ENCODE measurements at places on chromosomes 16 and 17.

GRCh38 chr17:72613806-72614292 lies 478.6 kb downstream of the SLC39A11 start:
- no peak for DNase-seq

- DNase-seq: no peak
These were observed 259.7 kb downstream of the SEC14L1 start for GRCh38 chr17:77400445-77400870.

DNA sequence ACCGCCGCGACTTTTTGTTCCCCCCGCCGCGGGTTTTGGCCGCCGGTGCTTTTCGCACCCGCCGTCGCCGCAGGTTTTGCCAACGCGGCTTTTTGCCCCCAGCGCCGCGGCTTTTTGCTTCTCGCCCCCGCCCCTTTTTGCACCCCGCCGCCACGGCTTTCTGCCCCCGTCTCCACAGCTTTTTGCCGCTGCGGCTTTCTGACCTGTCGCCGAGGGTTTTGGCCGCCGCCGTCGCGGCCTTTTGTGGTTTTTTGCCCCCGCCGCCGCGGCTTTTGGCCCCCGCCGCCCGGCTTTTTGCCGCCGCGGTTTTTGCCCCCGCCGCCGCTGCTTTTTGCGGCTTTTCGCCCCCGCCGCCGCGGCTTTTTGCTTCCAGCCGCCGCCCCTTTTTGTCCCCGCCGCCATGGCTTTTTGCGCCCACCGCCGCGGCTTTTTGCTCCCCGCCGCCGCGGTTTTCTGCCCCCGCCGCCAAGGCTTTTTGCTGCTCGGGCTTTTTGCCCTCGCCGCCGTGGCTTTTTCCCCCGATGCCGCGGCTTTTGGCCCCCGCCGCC lies 151.1 kb downstream of the KCNJ18 start:
- DNase-seq: no peak

GRCh38 chr16:9033125-9033830 lies 58.2 kb upstream of the HAPSTR1 start:
- no peak for DNase-seq

DNA sequence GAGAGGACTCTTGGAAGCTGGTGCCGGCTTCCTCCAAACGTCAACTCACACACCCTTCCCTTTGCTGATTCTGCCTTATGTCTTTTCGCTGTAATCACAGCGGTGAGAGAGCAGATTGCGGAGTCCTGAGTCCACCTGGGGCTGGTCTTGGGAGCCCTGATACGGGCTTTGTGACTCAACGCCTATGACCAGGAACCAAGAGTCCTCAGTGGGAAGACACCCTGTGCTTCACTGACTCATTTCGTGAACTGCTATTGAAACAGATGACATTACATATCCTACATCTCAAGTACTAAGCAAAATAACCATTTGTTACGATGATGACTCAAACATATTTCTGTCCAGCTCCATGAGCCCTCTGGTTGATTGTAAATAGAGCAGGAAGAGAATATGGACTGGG lies 90.7 kb upstream of the CREBBP start:
- DNase-seq: no peak

GRCh38 chr16:72210555-72210954 lies 38.6 kb upstream of the PMFBP1 start:
- no peak for DNase-seq

- no peak for DNase-seq
These were observed 112.1 kb downstream of the C16orf78 start for GRCh38 chr16:49485663-49486062.

- DNase-seq: no peak
These were observed 112.1 kb downstream of the UTP18 start for GRCh38 chr17:51372345-51373004.

DNA sequence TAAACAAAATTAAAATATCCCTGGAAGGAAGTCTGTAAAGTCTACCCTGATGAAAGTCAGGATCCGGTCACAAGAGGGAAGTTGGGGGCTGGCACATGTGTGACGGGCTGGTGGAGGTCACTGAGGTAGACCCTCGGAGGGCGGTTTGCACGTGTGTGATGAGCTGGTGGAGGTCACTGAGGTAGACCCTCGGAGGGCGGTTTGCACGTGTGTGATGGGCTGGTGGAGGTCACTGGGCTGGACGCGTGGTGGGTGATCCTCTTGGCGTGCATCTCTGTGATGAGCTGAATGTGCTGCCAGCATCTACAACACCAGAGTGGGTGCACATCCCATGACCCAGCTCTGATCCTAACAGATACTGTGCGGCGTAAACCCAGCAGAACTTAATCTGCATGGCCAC lies 43.7 kb upstream of the METRNL start:
- no peak for DNase-seq

DNA sequence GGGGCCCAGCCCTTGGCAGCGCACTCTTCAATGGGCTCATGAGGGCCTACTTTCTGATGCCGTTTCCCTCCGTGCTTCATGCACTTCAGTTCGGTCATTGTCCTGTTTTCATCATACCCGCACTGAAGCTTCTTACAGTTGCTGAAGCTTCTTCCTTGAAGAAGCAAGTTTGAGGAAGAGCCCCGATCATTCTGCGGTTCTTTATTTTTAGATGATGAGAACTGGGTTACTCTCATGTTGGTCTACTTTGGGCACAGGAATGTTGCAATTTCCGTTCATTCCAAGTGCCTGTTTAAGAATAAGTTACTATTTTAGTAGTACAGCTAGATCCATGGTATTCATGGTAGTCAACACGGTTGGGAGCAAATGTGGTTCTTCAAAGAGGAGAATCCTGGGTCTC lies 587.7 kb upstream of the HSBP1 start:
- DNase-seq: no peak

- no peak for DNase-seq
These were observed 617 bp upstream of the SCRN2 start for GRCh38 chr17:47841488-47842291.

- DNase-seq: peak; percentile 94
These were observed at the start of gene MYO18A for GRCh38 chr17:29180034-29180787. Gene MYO18A, minus strand, starts transcription at chr17:29180398. Its CDS starts 13,458 bp downstream, at chr17:29166940.

GRCh38 chr16:49194537-49195236 lies 87.0 kb downstream of the CBLN1 start:
- no peak for DNase-seq

DNA sequence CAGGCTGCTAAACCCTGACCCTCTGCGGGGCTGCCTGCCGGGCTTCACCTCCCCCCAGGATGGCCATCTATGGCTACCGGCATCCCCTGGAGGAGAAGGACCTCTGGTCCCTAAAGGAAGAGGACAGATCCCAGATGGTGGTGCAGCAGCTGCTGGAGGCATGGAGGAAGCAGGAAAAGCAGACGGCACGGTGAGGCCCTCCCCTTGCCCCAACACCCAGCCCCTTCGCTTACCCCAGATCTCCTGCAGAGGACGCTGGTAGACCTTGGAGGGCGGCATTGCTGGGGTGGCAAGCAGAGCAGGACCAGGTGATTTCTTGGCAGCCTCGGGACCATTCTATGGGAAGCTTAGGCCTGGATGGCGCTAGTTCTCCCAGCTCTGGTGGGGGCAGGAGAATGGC lies 24.5 kb downstream of the ABCC3 start:
- DNase-seq: no peak

DNA sequence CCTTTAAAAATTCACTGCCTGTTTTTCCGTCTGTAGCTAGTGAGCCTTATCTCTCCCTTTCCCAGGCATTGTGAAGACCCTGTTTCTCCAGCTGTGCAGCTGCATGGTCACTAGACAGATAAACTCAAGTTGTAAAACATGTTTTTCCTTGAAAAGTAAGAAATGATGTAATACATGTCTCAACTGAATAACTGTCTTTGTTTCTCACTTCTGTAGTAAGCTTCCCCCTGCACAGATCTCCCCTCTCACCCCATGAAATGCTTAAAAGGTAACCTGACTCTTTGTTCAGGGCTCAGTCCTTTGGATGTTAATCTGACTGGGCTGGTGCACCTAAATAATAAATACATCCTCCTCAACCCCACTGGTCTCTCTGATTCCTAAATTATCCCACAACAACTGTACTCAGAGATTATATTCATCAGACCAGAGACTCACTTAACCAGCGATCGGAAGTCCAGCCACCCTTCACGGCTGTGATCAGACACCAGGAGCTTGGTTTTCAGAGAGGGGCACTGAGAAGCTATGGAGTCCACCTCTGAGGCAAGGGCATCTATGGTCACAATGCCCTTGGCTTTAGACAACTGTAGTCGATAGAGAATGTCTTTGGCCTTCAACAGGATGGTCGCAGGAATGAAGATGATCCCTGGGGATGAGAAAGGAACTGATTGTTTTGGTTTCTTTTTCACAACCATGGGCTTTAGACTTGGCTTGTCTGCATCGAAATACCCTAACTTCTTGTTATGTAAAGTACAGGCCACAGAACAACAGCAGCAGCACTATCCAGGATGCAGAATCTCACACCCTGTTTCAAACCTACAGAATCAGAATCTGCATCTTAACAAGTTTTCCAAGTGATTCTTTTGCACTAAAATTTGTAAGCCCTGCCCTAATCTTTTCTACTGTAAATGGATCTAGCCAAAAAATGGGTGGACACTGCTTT lies 15.4 kb downstream of the ACSM1 start:
- no peak for DNase-seq

DNA sequence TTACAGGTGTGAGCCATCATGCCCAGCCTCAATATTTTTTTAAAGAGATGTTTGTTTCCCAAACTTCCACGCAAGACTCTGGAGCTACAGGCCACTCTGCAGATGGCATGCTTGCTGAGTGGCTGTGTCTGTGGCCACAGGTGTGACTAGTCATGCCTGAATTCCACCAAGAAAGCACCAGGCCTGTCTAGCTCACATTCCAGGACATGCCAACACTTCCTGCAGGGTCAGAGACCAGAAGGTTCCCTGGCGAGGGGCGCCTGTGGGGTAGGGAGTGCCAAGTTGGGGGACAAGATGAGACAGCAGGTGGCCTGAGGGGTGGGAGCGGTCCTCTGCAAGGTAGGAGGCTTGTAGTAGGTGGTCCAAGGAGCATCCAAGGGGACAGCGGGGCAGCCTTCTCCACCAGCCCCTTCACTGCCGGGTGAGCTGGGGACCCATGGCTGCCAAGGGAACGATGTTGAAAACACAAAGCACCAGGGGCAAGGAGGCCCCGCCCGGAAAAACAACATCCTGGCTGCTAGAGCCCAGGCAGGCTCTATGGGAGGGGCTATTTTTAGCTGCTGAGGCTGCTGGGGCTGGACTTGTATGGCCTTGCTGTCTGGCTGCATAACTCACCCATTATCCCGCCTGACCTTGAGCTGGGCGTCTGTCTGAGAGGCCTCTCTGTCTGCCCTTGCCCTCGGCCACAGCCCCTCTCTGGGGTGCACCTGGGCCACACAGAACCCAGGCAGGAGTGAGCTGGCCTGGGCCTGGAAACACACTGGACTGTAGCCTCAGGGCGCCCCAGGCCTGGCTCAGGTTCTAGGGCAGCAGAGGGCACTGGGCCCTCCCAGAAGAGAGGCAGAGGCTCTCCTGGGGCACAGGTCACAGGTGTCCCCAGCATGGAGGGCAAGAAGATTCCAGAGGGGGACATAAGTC lies 5.7 kb downstream of the TRIM47 start:
- peak; percentile 95 for DNase-seq

DNA sequence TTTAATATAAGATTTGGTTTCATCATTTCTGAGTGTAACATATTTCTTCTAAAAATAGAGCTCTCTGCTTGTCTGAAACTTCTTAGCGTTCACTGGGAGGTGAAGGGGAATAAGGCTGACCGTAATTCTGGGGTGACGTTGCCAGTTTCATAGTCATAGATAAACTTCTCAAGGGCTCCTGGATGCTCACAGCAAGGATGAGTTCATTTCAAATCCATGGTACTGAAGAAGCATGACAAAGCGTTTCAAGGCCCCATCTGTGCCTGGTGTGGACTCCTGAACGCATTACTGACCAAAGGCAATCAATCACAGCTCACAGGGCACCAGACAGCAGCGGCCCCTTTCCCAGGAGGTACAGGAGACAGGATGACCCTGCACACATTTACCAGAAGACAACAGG lies 12.0 kb upstream of the EVPL start:
- no peak for DNase-seq

DNA sequence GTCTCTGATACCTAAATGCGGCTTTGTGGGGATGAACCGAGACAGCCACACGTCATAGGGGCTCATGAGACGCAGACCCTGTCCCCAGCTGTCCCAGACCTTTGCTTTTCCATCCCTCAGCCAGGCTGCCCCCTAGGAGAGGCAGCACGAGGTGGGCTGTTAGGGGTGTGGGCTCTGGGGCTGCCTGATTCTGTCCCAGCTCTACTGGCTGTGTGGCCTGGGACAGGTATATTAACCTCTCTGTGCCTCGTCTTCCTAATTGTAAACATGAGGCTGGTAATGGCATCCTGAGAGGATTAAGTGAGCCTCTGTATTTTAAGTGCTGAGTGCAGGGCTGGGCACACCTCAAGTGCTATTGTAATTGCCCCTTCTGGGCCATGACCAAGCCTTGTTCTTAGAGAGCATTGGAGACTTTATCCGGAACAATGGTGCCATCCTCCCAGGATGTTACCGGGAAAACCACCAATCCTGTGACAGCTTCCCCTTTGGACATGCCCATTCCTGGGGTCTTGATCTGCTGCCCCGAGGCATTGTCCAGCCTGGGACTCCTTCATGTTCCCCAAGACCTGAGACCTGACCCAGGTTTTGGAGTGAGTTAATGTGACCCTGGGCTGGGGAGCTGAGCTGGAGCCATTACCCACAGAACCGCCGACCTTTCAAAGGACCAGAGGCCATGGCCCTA lies 5.1 kb downstream of the ADGRG1 start:
- no peak for DNase-seq

DNA sequence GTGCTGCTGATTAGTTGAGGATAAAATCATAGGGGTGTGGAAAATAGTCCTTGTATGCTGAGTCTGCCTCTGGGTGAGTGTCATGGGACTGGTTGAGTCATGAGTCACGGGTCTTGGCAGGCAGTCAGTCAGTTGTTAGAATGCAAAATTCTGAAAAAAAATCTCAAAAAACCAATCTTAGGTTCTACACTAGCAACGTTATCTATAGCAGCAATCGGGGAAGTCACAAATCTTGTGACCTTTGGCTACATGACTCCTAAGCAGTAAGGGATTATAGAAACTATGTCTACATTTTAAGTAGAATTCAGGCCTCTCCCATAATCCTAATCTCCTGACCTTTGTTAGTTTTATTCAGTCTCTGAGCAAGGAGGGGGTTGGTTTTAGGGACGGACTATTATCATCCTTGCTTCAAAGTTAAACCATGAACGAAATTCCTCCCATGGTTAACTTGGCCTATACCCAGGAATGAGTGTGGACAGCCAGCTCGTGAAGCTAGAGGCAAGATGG lies 18.0 kb upstream of the PMFBP1 start:
- no peak for DNase-seq

GRCh38 chr16:77290451-77291115 lies 91.4 kb downstream of the SYCE1L start:
- no peak for DNase-seq

All from posterior vena cava (tissue), 2 donors.